ENCODE measurements at places on chromosomes 7 and 10.

DNA sequence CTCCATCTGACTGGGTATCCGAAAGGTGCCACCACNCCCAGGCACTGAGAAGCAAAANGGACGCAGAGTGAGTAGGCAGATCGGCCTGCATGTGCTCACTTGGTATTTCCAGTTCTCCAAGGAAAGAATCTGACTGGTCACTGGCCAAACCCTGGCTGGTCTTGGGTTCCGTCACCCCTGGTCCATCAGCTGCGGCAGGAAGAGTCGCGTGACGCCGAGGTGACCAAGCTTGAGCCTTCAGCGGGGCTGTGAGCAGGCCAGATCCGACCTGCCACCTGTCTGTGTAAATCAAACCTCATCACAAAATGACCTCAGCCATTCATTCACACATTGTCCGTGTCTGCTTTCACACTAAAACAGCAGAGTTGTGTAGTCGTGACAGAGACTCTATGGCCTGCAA is 28.8 kb upstream of the CHST15 start:
- no peak for DNase-seq

GRCh38 chr10:43824934-43825333 is 176.3 kb upstream of the ZNF32 start:
- no peak for DNase-seq

- DNase-seq, result no peak
Observed at GRCh38 chr7:17581301-17581700, 282.8 kb downstream of the AHR start.

DNA sequence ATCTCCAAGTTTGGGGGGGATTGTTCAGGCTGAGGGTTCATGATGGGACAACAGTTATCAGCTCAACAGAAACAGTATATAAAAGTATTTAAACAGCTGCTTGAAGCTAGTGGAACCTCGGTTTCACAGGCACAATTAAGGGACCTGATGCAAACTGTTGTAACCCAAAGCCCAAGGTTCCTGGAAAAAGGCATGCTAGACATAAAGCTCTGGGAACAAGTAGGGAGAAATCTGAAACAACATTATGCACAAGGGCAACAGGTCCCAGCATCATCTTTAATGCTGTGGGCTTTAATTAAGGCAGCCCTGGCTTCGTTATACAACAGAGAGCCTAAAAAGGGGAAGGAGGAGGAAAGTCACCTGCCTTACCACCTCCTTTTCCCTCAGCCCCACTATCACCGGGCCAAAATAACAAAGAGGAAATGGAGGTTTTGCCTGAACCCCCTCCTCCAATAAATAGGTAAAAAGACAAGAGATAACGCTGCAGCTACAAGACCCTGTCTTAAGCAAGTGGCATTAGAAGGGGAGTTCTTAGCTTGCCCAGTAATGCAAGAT is 83.2 kb upstream of the GPR22 start:
- no peak for DNase-seq

- DNase-seq, result no peak
Observed at GRCh38 chr7:436367-437128, 83.1 kb downstream of the PDGFA start.

GRCh38 chr7:27929127-27929526 is 189.2 kb downstream of the TAX1BP1 start:
- DNase-seq, result no peak

- DNase-seq, result no peak
Observed at GRCh38 chr7:11485636-11486035, 346.4 kb downstream of the THSD7A start.

DNA sequence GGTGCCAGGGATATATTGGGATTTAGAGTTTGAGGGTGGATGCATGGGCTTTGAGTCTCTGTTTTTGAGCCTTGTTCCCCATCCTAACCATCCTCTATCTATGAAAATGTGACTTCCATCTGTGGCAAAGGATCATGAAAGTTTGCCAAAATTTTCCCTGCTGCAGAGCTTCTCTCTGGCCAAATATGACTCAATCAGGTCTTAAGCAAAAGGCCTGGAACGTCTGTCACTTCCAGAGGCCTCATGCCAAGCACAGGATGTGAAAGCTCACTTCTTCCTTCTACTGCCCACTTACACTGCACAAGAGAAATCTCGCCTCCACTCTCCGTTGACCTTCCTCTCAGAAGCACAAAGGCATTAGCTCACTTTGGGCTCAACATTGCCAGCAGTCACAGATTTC is 696.9 kb upstream of the NRP1 start:
- no peak for DNase-seq

GRCh38 chr7:2643386-2644219 is 11.8 kb downstream of the TTYH3 start:
- no peak for DNase-seq

DNA sequence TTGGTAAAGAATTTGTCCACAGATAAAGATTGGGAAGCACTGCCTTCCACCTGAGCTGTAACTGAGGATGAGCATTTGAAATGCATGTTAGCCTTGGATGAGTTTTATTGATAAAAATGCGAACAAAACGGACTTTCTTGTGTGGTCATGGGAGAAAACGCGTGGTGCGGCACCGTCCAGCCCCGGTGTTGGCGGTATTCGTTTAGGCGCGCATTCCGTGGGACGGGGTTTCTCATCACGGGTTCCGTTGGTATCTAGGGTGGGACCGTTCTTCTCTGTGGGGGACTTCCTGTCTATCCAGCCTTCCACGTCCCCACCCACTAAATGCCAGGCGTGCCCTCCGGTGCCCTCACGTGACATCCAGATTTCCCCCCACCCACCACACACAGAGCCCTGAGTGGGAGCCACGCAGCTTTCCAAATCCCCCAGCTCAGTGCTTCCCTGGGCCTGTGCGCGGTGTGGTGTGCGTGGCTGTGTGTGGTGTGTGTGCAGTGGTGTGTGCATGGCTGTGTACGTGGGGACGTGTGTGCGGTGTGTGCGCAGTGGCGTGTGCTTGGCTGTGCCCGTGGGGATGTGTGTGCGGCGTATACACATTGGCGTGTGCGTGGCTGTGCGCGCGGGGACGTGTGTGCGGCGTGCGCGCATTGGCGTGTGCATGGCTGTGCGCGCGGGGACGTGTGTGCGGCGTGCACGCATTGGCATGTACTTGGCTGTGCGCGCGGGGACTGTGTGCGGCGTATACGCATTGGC is 18.1 kb downstream of the IQCE start:
- no peak for DNase-seq

GRCh38 chr10:30573721-30574431 is 55.7 kb downstream of the LYZL2 start:
- no peak for DNase-seq

DNA sequence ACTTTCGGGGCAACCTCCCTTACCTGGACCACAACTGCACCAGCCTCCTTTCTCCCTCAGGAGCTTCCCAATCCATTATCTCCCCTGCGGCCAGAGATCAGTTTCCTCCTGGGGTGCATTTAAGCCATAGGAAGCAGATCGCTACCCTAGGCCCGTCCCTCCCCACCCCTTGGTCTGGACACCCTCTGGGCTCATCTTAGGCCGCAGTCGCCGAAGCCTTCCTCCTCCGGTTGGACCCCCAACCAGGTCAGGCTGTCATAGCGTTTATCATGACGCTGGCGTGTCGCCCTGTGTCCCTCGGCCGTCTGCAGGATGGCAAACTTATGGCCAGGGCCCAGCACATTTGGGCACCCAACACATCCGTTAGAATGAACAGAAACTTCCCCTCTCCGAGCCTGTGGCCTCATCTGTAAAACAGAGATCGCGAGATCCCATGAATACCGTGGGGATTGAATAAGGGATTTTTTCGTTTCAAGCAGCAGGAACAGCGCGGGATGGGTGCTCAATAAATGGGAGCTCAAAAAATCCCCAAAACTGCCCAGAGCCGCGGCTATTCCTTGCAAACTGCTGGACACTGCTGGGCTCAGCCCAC is 669 bp upstream of the AP5Z1 start:
- no peak for DNase-seq

DNA sequence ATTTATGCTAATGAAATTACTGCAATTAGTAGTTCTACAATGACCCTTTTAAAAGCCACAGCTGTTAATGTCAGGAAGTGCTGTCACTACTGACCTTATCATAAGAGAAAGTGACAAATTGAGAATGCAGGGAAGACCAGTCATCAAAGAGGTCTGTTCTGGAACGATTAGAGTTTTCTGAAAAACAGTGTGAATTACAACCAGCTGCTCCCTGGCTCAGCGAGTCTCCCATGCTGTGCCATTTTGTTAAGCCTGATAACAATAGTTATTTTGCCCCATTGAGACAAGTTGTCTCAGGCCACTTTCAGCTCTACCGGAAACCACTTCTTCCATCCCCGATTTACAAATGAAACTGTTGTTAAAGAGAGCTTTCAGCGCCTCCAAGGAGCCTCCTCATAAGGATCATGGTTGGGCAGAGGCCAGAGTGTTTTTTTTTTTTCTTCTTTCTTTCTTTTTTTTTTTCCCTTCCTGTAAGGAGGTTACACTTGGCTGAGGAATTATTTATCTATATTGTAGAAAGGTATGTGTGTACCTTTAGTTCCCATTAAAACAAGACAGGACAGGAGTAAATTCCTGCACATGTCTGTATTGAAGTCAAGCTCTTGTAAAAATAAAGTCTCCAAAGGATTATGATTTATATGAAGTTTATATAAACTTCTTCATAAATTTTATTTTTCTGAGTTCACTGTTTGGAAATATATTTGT is 173.6 kb downstream of the CDCA7L start:
- no peak for DNase-seq

- no peak for DNase-seq
Observed at GRCh38 chr7:101218236-101219125, 516 bp downstream of the ZNHIT1 start.

DNA sequence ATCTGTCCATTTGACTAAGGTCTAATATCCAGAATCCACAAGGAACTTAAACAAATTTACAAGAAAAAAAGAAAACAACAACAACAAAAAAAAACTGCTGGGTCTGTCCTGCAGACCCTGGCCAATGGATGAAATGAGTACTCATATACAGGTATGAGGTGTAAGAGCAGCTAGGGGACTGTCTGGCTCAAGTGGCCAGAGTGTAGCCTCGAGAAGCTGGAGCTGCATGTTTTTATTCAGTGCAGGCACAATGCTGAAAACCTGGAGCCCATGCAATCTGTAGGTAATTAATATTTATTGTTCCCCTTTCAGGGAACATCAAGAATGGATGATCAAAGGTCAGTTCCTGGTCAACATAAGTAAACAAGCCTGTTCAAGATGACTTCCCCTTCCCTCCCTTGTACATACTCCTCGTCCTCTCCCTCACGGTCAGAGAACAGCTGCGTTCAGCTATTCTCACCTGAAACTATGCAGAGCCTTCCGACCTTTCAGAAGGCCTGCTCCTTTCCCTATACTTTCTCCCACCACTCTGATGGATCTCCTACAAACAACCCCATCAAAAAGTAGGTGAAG is 15.5 kb downstream of the CYP2C19 start:
- DNase-seq, result no peak

- DNase-seq, result no peak
Observed at GRCh38 chr10:86655173-86655540, 810 bp downstream of the OPN4 start.

DNA sequence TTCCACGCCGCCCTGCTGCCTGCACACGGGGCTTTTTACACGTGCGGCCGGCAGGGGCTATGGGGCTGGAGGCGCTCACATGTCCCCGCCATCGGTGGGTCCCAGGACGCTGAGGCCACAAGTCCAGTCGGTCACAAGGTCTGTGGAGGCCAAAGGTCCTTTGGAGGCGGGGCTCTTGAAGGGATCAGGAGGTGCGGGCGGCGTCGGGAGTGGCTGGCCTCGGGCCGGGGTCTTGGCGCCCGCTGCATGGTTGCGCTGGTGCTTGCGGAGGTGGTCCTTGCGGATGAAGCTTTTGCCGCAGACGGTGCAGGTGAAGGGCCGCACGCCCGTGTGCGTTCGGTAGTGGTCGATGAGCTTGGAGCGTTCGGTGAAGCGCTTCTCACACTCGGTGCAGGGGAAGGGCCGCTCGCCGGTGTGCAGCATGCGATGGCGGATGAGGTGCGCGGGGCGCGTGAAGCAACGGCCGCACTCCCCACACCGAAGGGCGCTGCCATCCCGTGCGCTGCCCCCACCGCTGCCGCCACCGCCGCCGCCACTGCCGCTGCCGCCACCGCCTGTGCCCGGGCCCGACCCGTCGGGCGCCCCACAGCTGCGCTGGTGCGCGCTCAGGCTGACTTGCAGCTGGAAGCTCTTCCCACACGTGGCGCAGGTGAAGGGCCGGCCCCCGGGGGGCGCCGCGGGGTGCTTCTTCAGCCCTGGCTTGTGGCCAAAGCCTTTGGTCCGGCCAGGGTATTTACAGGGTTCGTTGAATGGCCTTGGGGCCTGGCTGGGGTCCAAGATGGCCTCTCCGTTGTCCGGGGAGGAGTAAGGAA is 13.7 kb upstream of the ZNF777 start:
- no peak for DNase-seq

DNA sequence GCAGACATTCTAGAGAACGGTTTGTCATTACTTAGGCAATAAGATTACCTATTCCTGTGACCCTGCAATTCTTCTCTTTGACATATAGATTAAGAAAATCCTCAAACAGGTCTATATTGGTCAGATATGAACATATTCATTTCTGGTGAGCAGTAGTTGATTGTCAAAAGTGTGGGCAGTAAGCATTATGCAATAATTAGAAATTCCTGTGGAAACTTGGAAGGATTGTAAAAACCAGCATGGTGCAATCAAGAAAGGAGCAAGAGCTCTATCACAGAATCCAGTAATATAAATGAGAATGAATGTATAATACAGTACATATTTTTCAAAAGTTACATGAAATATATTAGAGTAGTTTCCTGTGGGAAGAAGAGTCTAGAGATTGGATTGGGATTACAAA is 406.5 kb downstream of the SUGCT start:
- no peak for DNase-seq

DNA sequence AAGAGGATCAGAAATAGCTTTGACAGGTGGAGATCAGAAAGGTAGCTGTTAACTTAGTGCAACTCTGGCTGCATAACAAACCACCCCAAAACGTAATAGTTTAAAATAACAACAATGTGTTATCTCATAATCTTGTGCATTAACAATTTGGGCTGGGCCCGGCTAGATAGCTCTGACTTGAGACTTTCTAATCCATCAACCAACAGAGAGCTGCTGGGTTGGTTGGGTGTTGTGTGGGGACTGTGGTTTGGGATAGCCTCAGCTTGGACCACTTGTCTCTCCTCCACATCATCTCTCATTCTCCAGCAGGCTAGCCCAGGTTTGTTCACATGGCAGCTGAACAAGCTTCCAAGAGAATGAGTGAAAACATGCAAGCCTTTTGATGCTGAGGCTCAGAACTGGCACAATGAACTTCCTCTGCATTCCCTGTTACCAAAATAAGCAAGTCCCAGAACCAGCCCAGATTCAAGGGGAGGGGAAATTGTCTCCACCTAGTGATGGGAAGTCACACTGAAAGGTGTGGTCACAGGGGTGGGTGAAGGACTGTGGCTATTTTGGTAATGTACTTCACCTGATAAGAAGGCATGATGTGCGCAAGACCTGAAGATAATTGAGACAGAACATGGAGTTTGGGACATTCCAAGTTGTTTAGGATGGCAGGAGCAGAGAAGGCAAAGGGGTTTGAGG is 20.4 kb upstream of the ASAH2 start:
- DNase-seq, result no peak

GRCh38 chr10:21570761-21571521 is 36.9 kb downstream of the MLLT10 start:
- DNase-seq, result no peak

DNA sequence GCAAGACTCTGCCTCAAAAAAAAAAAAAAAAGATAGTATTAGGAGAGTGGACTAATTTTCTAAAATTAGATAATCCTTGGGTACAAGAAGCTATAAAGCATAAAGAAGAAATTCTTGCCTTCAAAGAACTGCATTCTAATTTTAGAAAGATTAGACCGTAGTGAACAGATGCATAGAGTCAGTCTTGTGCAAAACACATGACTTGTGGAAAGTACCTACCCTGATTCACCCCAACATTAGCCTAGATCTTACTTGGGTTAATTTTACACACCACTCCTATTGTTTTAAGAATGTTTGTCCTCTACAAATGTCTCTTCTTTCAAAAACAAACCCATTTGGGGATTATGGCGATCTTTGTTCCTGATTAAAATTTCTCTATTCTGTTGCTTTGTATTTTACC is 38.9 kb upstream of the SP8 start:
- DNase-seq, result no peak
